ENCODE measurements at places on chromosomes 16 and 17. TPM values are rescaled to one million over a fixed set of nuclear protein-coding genes. Genes with fewer than 3 reads are reported as not detected.

ACSM3 gene
- 0.29 TPM for total RNA-seq

OTOA gene
- total RNA-seq: 0.17 TPM

EPX gene
- not detected for total RNA-seq

ZNF18 gene
- total RNA-seq: 14.0 TPM

CNGB1 gene
- total RNA-seq: not detected

C17orf107 gene
- 1.9 TPM for total RNA-seq

MLKL gene
- 6.9 TPM for total RNA-seq

GPR142 gene
- total RNA-seq: 1.3 TPM

HS3ST3A1 gene
- 21.4 TPM for total RNA-seq

HOXB13 gene
- not detected for total RNA-seq

ZFPM1 gene
- total RNA-seq: 1.7 TPM

AFMID gene
- 42.8 TPM for total RNA-seq

AARSD1 gene
- 28.1 TPM for total RNA-seq

RAD51C gene
- total RNA-seq: 24.3 TPM

VASN gene
- total RNA-seq: 273 TPM

CHST6 gene
- total RNA-seq: 0.44 TPM

TLCD2 gene
- 4.9 TPM for total RNA-seq

SCGB1C2 gene
- total RNA-seq: not detected

CYGB gene
- total RNA-seq: 46.0 TPM

PIRT gene
- not detected for total RNA-seq

KRT34 gene
- 0.17 TPM for total RNA-seq

CBX1 gene
- 62.1 TPM for total RNA-seq

TRPV3 gene
- 1.0 TPM for total RNA-seq

CSH1 gene
- not detected for total RNA-seq

KIF19 gene
- total RNA-seq: not detected

TBC1D3K gene
- total RNA-seq: not detected

TP53TG3C gene
- total RNA-seq: not detected

CBLN1 gene
- total RNA-seq: not detected

WNT3 gene
- 1.2 TPM for total RNA-seq

SLFN5 gene
- 142 TPM for total RNA-seq

SEPTIN12 gene
- not detected for total RNA-seq

RNF222 gene
- total RNA-seq: not detected

NLRC5 gene
- 24.4 TPM for total RNA-seq

DNAH9 gene
- total RNA-seq: not detected

TOM1L1 gene
- 19.3 TPM for total RNA-seq

ZG16B gene
- total RNA-seq: not detected

P2RX5 gene
- 4.1 TPM for total RNA-seq

C17orf50 gene
- not detected for total RNA-seq

SOX8 gene
- total RNA-seq: 0.17 TPM

UTS2R gene
- total RNA-seq: 0.15 TPM
